ENCODE measurements at places on chromosomes 1 and 21.
A peak's percentile ranks its signal among the peaks of the same experiment; 100 is the strongest.

- no peak for DNase-seq
Observed at GRCh38 chr1:153598309-153599172, 14.4 kb downstream of the S100A16 start.

GRCh38 chr1:180397175-180397574, 105.2 kb downstream of the ACBD6 start:
- no peak for DNase-seq

DNA sequence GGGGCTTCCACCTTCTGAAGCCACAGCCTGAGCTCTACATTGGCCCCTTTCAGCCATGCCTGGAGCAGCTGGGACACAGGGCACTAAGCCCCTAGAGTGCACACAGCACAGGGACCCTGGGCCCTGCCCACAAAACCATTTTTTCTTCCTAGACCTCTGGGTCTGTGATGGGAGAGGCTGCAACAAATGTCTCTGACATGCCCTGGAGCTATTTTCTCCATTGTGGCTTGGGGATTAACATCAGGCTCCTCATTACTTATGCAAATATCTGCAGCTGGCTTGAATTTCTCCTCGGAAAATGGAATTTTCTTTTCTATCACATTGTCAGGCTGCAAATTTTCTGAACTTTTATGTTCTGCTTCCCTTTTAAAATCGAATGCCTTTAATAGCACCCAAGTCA, 795.7 kb downstream of the LTN1 start:
- DNase-seq, result no peak

- no peak for DNase-seq
Observed at GRCh38 chr1:154807048-154807591, 63.0 kb downstream of the KCNN3 start.

DNA sequence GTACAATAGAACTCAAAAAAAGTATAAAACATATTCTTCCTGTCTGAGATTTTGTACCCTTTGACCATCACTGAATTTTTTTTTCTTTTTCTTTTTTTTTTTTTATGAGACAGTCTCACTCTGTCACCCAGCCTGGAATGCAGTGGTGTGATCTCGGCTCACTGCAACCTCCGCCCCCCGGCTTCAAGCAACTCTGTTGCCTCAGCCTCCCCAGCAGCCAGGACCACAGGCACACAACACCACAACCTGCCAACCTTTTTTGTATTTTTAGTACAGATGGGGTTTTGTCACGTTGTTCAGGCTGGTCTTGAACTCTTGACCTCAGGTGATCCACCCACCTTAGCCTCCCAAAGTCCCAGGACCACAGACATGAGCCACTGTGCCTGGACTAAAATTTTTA, 10.4 kb downstream of the SDCCAG8 start:
- no peak for DNase-seq

- DNase-seq, result no peak
Observed at GRCh38 chr1:26724926-26725325, 29.1 kb downstream of the ARID1A start.

GRCh38 chr1:220526294-220526693, 1.6 kb upstream of the MARK1 start:
- no peak for DNase-seq

- no peak for DNase-seq
Observed at GRCh38 chr1:167344615-167345385, 124.1 kb downstream of the POU2F1 start.

DNA sequence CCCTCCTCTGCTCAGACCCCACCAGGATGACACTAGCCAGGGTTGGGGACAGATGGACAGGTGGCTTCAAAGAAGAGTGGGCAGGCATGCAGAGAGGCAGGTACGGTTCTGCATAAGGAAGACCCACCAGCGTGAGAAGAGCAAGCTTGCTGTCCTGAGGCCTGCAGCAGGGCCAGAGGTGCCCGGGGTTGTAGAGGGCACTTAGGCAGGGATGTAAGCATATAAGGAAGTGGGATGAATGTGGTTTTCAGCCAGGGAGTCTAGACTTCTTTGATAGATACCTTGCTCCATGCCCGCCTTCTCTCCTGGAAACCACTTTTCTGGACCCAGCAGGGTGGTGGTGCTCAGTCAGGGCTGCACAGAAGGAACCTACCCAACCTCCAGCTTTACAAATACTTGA, 1.4 kb downstream of the TTC39A start:
- no peak for DNase-seq

- DNase-seq, result no peak
Observed at GRCh38 chr21:32336711-32337110, 38.1 kb downstream of the MRAP start.

GRCh38 chr1:205024679-205025078, 18.3 kb upstream of the CNTN2 start:
- no peak for DNase-seq

GRCh38 chr1:180616439-180616838, 15.4 kb upstream of the XPR1 start:
- DNase-seq, result no peak

GRCh38 chr1:25110036-25110435, 122.3 kb downstream of the SYF2 start:
- no peak for DNase-seq

- no peak for DNase-seq
Observed at GRCh38 chr21:21085206-21085605, 87.0 kb downstream of the NCAM2 start.

- no peak for DNase-seq
Observed at GRCh38 chr1:234729561-234730474, 119.8 kb upstream of the IRF2BP2 start.

DNA sequence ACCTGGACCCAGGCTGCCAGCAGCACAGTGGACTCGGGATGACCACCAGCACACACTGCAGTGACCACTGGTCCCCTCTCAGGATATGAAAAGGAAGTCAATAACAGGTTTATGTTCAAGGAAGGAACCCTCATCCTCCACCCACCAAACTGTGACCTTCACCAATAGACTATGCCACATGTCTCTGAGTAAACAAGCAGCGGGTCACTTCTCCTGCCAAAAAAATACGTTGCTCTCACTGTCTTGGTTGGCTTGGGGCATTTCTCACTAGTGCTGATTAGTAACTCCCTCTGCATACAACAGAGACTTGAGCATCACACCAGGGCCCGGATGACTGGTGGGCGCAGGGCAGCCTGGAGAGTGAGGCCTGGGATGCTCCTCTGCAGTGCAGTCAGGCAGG, 25.9 kb downstream of the PARP1 start:
- no peak for DNase-seq

GRCh38 chr1:119114786-119115185, 25.7 kb downstream of the WARS2 start:
- no peak for DNase-seq

DNA sequence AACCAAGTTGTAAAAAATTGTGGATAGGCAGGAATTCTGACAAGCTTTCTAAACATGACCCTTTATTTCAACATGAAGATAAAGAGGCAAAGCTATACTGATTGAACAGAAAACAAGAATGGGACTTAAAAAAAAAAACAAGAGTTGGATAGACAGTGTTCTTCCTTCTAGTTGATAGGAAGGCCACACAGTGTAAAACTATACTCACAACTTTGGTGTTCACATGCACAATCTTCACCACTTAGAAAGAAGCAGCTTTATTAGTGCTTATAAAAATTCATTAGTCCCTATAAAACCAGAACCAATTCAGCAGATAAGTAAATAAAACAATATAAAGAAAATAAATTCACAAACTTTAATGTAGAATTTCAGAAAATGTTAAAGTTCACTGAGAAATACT, 101.8 kb downstream of the AKT3 start:
- DNase-seq, result no peak

- no peak for DNase-seq
Observed at GRCh38 chr1:157288996-157289395, 150.8 kb upstream of the ETV3 start.

GRCh38 chr1:40300651-40301050, 16.4 kb downstream of the COL9A2 start:
- no peak for DNase-seq

DNA sequence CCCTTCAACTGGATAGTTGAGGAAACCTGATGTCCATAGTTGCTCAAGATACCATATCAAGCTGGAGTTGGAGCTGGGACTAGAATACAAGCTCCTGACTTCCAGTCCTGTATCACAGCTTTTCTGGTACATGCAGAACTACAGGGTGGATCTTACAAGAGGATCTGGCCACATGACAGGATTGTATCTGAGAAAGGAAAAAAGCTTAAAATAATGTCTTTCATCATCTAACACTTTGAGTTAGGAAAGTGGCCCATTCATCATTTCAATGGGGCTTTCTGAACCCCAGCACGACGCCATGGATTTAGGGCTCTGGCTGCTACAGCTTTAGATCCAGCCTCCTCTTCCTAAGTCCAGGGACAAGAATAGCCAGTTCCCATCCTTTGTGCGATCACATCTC, 46.9 kb downstream of the RASSF5 start:
- no peak for DNase-seq

GRCh38 chr1:236064674-236065508, at the start of gene NID1:
Gene NID1, minus strand, starts transcription at chr1:236065090. Its CDS starts 11 bp downstream, at chr1:236065079.
- peak; percentile 82 for DNase-seq

- no peak for DNase-seq
Observed at GRCh38 chr1:152168535-152168868, 9.5 kb upstream of the RPTN start.

Data from renal cortex interstitium (tissue), 15 donors.